ENCODE measurements at places on chromosomes 2 and 18.
A peak's percentile ranks its signal among the peaks of the same experiment; 100 is the strongest.

- no peak for DNase-seq
These were observed 144.3 kb upstream of the MAP3K20 start for GRCh38 chr2:172931256-172931894.

DNA sequence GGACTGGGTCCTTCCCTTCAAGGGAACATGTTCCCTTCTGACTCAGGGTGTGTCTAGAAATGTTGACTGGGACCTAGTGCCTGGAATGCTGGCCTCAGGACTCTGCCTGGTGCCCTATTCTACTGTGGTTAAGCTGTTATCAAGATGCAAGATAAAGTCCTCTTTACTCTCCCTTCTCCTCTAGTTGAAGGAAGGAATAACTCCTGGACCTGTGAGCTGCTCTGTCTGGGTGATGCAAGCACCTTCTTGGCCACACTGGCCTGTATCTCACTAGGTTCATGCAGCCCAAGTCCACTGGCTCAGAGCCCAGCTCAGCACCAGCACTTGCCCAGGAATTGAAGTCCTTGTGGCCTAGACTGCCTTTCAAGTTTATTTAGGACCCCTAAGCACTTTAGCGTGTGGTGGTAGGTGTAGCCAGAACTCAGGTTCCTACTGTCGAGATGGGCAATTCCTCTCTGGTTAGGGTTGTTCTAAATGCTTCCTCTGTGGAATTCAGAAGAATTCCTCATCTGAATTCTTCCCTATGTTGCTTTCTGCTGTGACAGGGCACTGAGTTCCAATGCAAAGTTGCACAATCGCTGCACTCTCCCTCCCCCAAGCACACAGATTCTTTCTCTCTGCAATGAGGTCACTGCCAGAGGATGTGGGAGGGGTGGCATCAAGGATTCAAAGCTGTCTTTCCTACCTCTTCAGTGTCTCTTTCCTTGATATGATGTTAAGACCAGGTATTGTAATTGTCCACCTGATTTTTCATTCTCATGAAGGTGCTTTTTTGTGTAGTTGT lies 54.7 kb downstream of the VWC2L start:
- no peak for DNase-seq

- no peak for DNase-seq
These were observed 176.9 kb downstream of the ASB1 start for GRCh38 chr2:238603596-238603995.

- DNase-seq: peak; percentile 46
These were observed 10.2 kb downstream of the GPAT2 start for GRCh38 chr2:96024336-96025193.

GRCh38 chr18:9715978-9716774 lies 8.1 kb downstream of the RAB31 start:
- no peak for DNase-seq

DNA sequence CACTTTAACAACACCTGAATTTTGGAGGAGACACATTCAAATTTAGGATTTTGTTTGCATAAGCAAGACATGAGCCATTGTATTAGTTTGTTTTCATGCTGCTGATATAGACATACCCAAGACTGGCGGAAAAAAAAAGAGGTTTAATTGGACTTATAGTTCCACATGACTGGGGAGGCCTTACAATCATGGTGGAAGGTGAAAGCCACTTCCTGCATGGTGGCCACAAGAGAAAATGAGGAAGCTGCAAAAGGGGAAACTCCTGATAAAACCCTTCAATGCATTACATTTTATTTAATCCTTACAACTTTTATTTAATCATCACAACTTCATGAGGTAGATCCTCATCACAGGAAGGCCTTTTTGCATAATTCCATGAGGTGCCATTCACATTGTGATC lies 242.0 kb upstream of the STON1 start:
- no peak for DNase-seq

GRCh38 chr2:118568700-118569099 lies 278.7 kb downstream of the EN1 start:
- no peak for DNase-seq

- DNase-seq: no peak
These were observed 296.4 kb upstream of the DLGAP1 start for GRCh38 chr18:4751523-4751922.

GRCh38 chr18:73707035-73707434 lies 440.6 kb downstream of the FBXO15 start:
- no peak for DNase-seq

- no peak for DNase-seq
These were observed 4.4 kb upstream of the RMC1 start for GRCh38 chr18:23498877-23499276.

- no peak for DNase-seq
These were observed 85.0 kb downstream of the IKZF2 start for GRCh38 chr2:213066443-213066743.

- no peak for DNase-seq
These were observed 123.4 kb downstream of the MRO start for GRCh38 chr18:50696436-50696835.

DNA sequence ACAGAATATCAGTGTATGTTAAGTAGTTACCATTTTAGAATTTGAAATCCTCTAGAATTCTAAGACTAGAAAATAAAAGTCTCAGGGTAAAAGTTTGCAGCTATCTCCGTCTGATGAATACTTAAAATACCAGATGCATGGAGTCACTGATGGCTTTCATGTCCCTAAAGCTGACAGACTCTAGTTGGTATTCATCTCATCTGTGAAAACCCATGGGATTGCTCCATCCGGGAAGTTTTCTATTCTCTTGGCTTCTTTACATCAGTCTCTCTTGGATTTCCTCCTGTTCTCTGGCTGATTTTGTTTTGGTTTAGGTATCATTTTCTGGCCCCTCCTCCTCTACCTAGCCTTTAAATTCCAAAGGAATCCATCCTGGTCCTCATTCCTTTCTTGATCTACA lies 465.6 kb upstream of the POU3F3 start:
- DNase-seq: no peak

DNA sequence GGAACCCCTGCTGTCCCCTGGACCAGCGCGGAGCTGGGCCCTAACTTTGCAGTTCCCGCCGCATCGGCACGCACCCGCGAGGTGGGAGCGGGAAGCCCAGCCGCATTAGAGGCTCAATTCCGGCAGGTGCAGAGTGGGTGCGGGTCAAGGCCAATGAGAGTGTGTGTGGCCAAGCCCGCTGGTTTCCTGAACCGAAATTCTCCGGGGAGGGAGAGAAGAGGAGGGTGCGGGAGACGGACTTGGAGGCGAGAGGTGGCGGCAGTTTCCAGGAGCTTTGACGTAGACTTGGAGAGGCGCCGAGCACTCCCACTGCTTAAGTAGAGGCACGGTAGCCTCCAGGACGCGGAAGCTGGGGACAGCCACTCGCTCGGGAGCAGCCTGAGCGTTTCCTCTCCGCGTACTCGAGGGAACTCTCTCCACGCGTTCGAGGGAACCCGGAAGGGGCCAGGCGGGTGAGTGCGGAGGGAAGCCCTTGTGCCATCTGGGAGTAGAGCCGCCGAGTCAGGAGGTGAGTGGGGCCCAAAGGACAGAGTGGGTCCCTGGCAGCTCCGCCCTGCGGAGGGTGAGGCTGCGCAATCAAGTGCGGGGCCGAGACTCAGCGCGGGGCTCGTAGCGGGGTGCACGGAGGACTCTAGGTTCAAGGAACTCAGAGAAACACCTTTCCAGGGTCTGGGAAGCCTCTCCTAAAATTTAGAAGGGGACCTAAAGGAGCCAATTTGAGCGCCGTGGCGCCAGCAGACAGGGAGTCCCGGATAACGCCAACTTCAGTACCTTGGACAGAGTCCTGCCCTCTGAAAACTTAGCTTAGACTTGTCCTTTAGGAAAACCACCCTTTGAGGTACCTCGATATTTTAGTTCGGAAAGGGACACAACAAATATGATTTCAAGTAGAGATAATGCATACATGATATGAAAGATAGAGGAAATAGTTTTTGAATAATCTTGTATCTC lies at the start of gene FAM237A:
Gene FAM237A, plus strand, starts transcription at position 413 of the 951 bp plus-strand sequence. CDS start 1,750 bp downstream, outside the sequence.
- DNase-seq: no peak

DNA sequence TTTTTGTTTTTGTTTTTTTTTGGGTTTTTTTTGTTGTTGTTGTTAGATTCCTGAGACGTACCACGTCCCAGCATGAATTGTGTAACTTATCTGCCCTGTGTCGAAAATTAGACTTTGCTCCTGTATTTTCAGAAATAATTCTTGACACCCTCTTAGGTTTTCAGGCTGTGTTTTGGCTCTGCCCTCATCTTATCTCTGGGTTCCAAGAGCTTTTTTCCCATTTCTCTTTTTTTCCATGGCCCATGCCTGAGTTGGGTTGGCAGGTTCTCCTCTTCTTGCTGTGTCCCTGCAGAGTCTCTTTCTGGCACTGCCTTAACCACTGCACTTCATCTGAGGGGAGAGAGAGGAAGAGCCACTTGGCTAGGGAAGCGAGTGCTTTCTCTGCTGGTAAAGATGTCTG lies 42.4 kb downstream of the CTIF start:
- DNase-seq: no peak

DNA sequence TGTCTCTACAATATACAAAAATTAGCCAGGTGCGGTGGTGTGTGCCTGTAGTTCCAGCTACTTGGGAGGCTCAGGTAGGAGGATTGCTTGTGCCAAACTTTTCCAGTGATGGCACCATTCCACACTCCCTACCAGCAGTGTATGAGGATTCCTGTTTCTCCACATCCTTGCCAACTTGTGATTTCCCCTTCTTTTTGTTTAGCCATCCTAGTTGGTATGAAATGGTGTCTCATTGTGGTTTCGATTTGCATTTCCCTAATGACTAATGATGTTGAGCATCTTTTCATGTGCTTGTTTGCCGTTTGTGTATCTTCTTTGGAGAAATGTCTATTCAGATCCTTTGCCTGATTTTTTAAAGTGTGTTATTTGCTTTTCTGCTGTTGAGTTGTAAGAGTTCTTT lies 41.0 kb downstream of the EPB41L5 start:
- DNase-seq: no peak

- no peak for DNase-seq
These were observed 84.3 kb downstream of the RIT2 start for GRCh38 chr18:43031169-43031568.

GRCh38 chr18:63261029-63261428 lies 58.5 kb downstream of the BCL2 start:
- no peak for DNase-seq

- DNase-seq: no peak
These were observed 82.8 kb upstream of the DTNA start for GRCh38 chr18:34627137-34627920.

GRCh38 chr2:201798252-201798913 lies 8.0 kb upstream of the CDK15 start:
- DNase-seq: no peak

DNA sequence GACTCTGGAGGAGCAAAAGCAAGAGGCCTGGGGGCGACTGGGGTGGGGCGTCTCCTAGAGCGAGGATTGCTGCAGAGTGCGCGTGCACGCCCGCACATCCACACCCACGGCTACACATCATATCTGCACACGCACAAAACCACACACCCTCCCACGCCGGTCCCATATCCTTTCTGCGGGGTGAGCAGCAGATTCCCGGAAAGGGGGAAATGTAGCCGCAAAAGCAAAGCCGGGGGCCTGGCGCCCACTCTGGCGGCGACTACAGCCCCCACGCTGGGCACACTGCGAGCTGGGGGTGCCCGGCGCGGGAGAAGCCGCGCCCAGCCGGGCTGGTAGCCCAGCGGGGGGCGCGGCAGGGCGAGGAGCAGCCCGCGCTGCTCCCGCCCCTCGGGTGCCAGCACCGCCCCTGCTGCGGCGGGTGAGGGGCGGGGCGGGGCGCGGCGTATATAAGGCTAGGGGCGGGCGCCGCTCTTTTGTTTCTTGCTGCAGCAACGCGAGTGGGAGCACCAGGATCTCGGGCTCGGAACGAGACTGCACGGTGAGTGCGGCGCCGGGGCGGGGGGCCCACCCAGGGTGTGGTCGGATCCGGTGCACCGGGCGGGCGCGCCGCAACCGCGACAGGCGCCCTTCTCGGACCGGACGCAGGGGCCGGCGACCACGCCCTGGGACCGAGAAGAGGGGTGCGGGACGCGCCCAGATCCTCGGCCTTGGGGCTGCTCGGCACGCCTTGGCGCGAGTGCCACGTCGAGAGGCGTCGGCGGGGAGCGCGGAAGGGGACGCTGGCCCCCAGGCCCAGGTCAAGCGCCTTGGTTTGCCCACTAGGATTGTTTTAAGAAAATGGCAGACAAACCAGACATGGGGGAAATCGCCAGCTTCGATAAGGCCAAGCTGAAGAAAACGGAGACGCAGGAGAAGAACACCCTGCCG lies at the start of gene TMSB10:
Gene TMSB10, plus strand, starts transcription at position 476 of the 927 bp plus-strand sequence.
- DNase-seq: peak; percentile 83

GRCh38 chr2:67841711-67842110 lies 221.1 kb downstream of the C1D start:
- DNase-seq: no peak

DNA sequence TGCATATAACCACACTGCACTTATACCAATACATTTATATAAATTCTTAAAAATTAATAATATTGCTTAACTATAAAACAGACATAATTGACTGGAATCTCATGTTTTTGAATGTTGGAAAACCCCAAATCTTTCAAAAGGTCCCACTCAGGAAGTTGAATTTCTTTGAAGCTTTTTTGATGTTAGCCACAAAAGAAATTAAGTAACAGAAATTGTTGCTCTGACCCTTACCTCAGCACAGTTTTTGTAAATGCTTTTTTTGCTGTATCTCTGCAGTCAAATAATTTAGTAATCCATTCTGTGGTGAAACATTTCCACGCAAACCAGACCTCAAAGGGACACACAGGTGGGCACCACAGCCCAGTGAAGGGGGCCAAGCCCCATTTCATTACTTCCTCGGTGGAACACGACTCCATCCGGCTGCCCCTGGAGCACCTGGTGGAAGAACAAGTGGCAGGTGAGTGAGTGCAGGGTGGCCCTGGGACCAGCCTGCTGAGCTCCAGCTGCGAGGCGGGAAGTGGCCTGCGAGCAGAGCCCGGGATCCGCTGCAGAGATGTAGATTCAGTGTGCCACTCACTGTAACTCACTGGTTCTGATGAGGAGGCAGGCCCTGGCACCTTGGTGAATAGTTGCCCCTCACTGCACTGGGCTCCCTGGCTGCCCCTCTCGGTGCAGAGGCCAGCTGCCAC lies 8.4 kb downstream of the SCLY start:
- DNase-seq: no peak

DNA sequence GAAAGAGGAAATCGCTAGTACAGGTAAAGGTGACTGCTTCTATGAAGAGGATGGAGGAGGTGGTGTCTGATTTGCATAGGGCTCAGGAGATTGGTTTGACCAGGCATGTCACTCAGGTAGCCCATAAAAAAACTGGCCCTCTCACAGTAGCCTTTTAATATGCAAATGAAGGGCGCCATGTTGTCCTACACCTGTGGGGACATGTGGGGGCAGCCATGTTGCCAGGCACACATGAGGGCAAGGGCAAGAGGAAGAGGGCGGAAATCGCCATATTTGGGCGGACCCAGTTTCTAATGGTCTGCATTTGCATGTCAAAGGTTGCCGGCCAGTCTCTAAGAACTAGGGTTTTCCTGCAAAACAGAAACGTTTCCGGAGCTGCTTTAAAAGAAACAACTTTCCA lies 1330.6 kb downstream of the DSC3 start:
- no peak for DNase-seq

DNA sequence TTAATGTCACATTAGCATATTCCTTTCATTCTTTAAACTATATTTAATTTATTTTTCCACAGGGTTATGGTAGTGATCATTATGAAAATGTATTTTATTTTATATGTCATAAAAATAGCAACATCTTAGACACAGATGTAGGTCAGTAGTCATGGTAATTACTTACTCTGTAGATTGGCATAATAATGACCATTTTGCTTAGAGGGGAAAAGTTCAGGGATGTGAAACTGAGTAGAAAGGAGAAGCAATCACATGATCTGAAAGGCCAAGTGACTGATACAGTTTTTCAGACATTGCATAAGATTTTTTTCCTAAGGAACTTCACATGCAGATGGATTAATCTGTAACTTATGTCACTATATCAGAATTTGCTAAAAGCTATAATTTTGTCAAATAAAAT lies 286.9 kb downstream of the CTNNA2 start:
- DNase-seq: no peak

Data from breast epithelium (tissue), 4 donors.